ENCODE measurements at places on chromosomes 1 and 21.

- no peak for DNase-seq
Observed at GRCh38 chr1:29123053-29123886, 433 bp downstream of the TMEM200B start.

- DNase-seq, result no peak
Observed at GRCh38 chr1:235151033-235151432, 10.0 kb downstream of the RBM34 start.

DNA sequence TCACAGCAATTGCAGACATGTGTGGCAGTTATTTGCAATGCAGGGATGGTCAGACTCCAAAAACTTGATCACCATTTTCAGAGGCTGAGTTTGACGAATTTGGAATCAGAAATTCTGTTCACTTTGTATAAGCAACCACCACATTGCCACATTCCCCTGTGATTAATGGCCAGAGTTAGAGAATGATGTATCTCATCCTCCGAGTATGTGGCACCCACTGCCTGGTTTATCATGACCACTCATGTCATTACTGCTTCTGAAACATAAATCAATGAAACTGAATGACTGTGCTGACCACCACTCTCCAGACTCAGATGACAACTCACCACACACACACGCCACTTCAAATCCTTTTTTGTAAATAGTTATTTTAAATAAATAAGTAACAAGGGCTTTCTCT lies 66.6 kb upstream of the CACHD1 start:
- no peak for DNase-seq

DNA sequence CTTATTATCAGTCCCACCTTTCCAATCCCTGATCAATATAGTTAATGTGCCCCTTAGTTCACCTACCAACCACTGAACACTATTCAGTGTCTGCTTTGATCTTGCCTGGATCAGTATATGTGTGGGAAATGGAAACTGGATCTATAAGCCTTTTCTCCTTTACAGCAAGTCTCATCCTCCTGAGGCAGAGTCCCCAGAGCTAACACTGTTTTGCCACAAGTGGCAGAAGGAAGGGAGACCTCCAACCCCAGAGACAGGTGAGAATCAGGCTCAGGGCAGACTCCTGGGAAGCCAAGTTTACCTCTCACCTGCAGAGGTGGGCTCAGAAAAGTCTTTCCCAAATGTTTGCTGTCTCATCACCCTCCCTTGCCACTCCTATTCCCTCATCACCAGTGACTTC lies at the start of gene OR6N2:
Gene OR6N2 (minus strand): TSS at position 101 of the 400 bp plus-strand sequence. CDS start 3,569 bp downstream, outside the sequence.
- DNase-seq, result no peak

GRCh38 chr1:8340448-8340847 lies 22.5 kb downstream of the SLC45A1 start:
- no peak for DNase-seq

DNA sequence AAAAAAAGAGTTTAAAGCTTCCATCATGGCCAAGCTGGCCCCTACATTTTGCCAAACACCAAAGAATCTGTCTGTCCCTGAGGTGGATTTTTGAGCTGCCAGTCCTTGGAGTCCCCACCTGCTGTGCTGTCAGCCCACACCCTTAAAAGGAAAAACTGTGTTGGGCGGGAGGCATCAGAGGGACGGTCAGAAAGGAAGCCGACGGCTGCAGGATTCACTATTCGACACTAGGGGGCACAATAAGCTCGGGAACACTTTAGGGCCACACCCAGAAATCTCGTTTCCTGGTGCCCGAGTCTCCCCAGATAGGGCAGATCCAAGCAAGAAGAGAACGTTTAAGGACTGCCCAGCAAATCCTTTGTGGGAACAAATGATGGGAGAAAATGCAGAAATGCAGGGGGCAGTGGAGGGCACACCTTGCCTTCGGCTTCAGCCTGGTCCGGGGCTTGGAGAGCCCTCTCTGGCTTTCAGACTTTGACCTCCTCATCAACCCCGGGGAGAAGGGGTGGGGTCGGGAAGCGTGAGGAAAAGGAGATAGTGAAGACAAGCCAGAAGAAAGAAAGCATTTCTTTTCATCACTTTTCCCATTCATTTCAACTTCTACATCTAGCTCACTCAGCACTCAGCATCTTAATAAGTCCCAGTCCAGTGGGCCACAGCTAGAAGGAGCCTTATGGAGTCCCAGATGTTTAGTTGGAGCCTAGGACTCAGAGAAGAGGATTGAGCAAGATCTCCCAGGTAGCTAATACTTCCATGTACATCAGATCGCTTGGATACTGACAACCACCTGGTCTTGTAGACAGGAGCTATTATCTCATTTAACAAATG lies 5.0 kb upstream of the CTTNBP2NL start:
- DNase-seq, result peak; percentile 76

DNA sequence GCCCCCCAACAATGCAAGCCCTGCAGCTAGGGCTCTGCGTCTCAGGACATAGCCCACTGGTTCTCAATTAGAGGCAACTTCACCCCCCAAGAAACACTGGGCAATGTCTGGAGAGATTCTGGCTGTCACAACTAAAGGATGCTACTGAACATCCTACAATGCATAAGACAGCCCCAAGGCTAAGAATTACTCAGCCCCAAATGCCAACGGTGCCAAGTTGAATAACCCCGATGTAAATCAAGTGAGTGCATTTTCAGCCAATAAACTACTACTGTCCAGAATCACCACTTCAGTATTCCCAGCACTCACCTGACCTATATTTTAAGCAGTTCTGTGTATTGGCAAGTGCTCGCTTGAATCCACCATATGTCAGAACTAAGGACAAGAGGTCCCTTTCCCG lies 6.9 kb downstream of the RIPK4 start:
- DNase-seq, result no peak

- DNase-seq, result no peak
Observed at GRCh38 chr1:165875171-165875570, 47.8 kb downstream of the UCK2 start.

DNA sequence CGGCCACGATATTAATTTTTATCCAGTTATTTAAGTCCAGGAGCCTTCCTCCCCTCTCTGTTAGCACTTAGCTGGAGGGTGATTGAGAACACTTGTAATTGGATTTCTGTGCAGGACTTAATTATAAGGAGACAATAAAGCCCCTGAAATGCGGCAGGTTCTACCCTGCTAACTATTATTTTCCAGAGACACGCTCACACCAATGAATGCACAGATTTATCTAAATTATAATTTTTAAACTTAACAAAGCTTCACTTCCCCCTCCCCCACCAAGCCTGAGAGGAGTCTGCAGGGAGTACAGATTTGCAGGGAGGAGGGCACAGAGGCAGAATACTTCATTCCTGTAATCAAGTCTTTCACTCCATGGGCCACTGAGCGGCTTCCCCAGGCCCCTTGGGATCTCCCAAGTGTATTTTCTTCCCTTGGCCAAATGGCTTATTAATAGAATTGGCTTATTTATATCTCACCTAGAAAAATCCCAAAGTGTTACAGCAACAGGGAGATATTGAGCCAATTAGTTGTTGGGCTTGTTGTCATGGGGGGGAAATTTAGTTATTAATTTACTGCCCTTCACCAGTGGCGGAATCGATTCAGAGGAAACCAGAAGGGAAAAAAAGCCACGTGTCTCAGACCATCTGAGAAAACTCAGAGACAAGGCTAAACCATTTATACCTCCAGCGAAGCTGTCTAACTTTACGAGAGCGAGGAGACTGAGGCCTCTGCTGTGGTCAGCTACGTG lies 99.0 kb upstream of the CD34 start:
- no peak for DNase-seq

- DNase-seq, result no peak
Observed at GRCh38 chr1:43858324-43858723, 75.3 kb upstream of the ARTN start.

DNA sequence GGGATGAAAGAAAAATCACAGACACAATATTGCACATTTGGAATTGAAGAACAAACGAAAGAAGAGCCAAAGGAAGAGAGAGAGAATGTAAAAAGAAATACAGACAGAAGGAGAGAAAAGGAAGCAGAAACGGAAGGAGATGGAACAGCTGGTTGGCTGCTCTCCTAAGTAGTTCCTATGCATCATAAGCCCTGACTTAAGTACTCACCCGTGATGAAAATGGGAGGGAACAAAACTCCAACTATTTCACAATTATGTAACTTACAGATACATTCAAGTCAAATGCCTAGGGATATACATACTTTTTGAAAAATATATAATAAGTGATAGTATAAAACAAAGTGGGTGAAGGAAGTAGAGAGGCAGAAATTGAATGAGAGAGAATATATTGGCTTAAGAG lies 88.5 kb downstream of the TTLL7 start:
- DNase-seq, result no peak

DNA sequence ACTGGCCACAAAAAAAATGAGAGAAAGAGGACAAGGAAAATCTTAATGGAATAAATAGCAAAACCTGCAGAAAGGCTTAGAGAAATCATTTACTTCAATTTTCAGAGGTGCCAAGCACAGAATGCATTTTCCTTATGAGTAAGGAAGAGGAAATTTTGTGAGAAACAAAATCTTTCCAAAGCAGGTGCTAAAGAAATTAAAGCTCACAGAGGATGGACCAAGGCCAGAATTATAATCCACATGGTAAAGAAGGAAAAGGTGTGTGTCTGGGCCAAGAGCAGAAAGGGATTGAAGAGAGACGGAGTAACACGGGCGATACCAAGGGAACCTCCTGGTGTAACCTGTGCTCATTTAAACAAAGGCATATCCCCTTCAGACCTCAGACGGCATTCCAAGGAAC lies 340.0 kb upstream of the NFIA start:
- no peak for DNase-seq

DNA sequence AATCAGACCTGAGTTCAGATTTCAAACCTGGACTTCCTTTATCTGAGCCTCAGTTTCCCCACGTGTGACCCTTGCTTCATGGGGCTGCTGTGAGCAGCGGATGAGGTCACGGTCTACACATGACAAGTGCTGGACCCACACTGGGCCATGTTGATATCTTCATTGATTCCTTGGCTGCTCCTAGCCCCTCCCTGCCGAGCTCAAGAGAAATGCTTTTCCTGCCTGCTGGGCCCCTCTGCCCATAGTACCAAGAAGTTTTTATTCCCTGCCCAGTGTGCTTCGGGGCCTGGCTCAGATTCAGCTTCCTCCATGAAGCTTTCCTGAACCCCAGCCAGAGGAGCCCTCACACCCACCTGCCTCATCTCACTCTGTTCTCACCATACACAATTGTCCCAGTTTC lies 181.6 kb downstream of the PTPRU start:
- DNase-seq, result no peak

GRCh38 chr1:203685168-203685567 lies 58.5 kb downstream of the ATP2B4 start:
- no peak for DNase-seq

GRCh38 chr1:107623431-107623830 lies 341.5 kb downstream of the VAV3 start:
- DNase-seq, result no peak

- no peak for DNase-seq
Observed at GRCh38 chr1:152953761-152954160, 6.8 kb downstream of the SPRR5 start.

DNA sequence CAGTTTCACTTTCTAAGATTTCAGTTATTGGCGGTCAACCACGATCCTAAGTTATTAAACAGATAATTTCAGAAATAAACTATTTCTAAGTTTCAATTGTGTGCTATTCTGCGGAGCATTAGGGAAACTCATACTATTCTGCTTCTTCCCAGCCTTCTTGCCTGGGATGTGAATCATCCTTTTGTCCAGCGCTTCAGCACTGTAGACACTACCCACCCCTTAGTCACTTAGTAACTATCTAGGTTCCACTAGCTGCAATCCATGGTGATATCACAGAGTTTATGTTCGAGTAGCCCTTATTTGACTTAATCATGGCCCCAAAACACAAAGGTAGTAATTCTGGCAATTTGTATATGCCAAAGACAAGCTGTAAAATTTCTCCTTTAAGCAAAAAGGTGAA lies 279.9 kb upstream of the ADAMTS5 start:
- DNase-seq, result no peak

GRCh38 chr21:46399129-46399528 lies 59.6 kb upstream of the DIP2A start:
- no peak for DNase-seq

GRCh38 chr1:48966583-48966982 lies 189.9 kb upstream of the BEND5 start:
- DNase-seq, result no peak

- peak; percentile 47 for DNase-seq
Observed at GRCh38 chr1:48750109-48750508, 26.6 kb downstream of the BEND5 start.

- no peak for DNase-seq
Observed at GRCh38 chr1:108716437-108717230, 3.9 kb downstream of the FNDC7 start.

DNA sequence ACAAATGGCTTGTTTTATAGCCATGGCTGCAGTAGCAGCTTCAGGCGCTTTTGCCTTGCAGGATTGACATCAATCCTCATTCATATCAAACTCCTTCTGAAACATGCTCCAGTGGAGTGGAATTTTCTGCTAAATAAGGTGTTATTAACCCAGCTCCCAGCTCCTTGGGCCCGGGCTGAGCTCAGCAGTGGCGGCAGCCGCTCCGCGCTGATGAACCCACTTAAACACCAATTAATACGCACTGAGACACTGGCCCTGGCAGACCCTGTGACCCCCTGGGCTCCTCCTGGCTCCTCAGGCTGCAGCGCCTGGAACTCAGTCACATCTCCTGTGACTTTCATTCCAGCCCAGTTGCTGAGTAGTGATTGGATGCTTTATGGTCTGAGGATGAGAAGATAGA lies 137.4 kb upstream of the GRIK3 start:
- DNase-seq, result no peak

DNA sequence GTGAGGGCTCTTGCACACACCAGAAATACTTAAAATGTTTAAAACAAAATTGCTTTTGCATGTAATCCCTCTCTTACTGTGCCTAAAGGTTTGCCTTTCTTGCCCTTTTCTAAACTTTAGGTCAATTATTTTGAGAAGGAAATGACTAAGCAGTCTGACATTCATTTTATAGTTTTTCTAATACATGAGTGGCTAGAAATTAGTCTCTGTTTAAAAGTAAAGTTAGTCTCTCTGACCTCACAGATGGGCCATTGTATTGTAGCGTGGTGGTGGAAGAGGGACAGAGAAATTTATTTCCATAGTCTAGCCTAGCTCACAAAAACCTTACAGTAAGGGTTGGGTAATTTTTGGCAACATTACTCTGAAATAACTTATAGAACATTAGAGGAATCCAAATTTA lies 3.6 kb upstream of the COL11A1 start:
- DNase-seq, result no peak

DNA sequence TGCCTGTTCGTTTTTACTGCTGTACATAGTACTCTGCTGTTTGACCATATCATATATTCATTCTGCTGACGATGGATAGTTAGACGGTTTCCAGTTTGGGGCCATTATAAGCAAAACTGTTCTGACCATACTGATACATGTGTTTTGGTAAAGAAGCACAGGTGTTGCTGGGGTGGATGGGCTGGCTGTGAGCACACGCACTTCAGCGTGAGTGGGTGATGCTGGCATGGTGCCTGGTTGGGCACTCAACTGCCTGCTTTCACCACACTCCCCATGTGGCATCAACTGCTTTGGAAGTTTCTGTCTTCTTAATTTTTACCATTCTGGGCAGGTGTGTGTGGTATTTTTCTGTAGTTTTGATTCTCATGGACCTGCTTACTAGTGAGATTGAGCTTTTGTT lies 37.3 kb downstream of the ADARB1 start:
- no peak for DNase-seq

GRCh38 chr1:64005801-64006200 lies 197.6 kb upstream of the UBE2U start:
- DNase-seq, result no peak

Measured in CD4-positive, alpha-beta T cell treated with Interferon gamma for 1 hour (primary cell).